ENCODE measurements at places on chromosomes 6 and 20.

DNA sequence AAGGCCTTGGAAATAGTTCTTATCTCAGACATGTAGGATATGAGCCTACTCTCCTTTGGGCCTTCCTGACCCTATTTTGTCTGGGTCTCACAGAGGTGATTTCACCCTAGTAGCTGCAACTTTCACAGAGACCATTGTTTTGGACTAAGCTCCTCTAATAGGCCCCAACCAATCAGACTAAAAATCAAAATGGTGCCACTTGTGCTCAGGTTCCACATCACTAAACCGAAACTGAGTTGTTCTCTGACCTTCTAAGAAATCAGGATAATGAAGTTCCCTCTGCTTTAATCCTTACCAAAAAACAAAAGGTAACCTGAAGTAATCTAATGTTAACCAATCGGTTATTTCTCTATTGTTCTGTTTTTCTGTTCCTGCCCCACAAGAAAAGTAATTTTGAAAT, 143.6 kb downstream of the CD24 start:
- no peak for DNase-seq

DNA sequence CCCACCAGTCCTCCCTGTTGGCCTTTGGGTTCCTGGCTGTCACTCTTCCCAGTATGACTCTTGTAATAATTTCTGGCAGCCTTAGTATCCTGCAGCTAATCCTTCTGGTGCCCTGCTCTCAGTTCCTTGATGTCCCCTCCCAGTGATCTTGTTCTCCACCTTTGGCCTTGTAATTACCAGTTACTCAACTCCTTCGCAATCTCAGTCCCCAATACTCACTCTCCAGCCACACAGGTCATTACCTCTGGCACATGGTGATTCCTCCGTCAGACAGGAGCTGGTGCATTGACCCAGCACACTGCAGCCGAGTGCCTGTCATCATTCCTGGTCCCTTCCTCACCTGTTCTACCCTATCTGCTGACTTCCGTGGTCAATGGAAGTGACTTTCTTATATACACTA, 101.4 kb downstream of the FAM120B start:
- no peak for DNase-seq

- no peak for DNase-seq
Observed at GRCh38 chr6:139364302-139364981, 10.0 kb downstream of the CITED2 start.

DNA sequence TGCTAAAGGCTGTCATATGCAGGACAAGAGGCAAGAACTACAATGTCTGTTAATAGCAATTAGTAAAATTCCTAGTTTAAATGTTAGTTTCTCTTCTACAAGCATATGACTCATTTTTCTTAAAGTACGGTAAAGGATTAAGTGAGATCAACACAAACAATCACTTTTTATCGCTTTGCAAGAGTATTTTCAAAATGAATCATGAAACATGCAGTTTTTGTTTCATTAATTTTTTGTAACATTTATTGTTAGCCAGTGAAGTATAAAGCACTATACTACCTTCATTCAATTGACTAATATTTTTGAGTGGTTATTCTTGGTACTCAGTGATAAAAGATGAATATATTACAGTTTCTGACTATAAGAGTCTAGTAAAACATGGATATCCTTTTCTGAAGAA, 138.6 kb downstream of the AHI1 start:
- DNase-seq: no peak

Data from left colon (tissue), 2 donors.